Muscle of back (tissue), 13 donors: ENCODE measurements at places on chromosomes 1 and 21.

GRCh38 chr1:198575798-198576641, 35.5 kb upstream of the ATP6V1G3 start:
- no peak for DNase-seq

DNA sequence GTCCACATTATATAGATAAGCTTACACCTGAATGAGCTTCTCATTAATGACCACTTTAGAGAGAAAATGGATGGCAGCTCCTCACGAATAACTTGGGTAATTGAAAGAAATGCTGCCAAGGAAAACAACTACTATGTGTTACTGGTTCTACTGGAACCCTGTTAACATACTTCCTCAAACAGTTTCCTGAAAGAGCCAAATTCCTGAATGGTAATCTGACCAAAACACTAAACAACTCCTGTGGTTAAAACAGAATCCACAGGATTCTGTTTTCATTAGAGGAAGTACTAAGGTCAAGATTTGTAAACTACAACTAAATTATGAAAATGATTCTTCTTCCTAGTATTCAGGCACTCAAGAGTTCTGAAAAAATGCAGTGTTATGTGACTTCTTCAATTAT, 107.2 kb downstream of the DNM3 start:
- DNase-seq = no peak

DNA sequence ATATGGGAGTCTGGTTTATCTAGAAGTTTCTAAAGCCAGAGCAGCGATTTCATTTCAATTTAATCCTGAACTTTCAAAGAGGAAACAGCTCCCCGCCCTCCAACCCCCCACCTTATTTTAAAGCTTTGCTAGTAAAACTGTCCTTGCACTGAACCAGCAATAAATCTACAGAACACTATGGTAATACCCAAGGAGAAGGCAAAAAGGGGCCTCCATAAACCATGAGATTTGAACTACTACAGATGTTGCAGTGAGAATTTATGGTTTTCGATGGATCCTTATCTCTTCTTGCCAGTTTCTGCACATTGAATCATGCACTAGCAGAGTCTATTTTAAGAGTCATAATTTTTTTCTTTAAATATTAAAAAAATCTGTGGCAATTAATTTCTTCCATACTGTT, 64.8 kb upstream of the BEND5 start:
- DNase-seq = no peak

GRCh38 chr1:89918127-89918793, 76.7 kb upstream of the ZNF326 start:
- DNase-seq = no peak

DNA sequence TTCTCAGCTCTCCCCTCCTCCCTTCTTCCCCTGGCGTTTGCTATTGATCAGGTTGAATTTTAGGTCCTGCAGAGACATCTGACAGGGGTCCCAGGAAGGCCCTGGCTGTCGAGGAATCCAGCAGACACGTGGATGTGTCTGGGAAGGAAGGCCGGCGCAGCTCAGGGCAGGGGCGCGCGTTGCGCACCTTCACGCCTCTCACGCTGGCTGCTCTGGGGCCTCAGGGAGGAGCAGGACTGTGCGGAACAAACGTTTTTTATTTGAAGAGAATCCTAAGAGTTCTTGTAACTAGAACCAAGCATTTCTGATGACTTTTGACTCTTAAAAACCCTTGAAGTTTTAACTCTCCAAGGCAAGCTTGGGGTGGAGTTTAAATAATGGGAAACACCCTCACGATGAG, 54.2 kb downstream of the SLC37A1 start:
- no peak for DNase-seq

GRCh38 chr21:45502006-45502345, 40.3 kb downstream of the SLC19A1 start:
- DNase-seq = no peak

GRCh38 chr1:51058858-51059257, 43.2 kb upstream of the C1orf185 start:
- no peak for DNase-seq

DNA sequence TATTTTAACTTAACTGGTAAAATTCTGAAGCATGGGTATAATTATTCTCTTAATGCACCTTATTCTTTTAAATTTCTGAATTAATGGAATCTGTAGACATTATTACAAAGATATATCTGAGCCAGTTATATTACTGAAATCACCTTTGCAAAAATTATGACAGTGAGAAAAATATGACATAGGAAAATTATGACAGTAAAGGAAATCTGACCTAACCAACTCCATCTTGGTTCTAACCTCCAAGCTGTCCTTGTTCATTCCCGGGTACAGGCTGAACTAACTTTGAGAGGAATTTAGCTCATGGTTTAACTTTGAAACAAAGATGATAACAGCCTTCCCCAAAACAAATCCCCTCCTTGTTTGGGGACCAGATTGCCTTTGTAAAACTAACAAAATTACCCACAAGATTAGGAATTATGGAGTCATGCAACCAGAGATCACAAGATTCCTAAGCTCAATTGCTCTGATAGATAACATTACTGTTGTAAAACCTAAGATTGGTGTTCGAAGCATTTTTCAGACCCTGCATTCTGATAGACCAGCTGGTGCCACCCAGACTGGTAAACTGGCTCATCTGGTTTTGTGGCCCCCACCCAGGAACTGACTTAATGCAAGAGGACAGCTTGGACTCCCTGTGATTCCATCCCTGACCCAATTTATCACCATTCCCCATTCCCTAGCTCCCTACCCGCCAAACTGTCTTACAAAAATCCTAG, 9.4 kb upstream of the CD55 start:
- DNase-seq = no peak

DNA sequence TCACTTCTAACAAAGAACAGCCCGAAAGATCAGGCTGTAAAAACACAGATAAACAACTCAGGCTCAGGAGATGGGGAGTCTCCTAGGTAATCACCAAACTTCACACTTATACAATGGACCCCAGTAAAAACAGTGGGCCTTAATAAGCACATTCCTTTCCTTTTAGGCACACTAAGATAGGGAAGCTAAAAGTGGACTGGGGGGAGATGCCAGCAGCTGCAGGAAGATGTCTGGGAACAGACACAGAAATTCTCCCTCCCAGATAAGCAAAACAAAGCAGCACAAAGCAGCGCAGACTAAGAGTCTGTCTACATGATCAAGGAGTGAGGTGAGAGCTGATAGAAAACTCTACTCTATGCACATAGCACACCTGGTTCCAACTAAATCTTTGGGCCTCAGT, 29.0 kb upstream of the CTBS start:
- DNase-seq = no peak
